Upper lobe of left lung (tissue), 6 donors: ENCODE measurements at places on chromosomes 1 and 21.

- DNase-seq, result no peak
These were observed 27.7 kb downstream of the MYOG start for GRCh38 chr1:203057911-203058675.

DNA sequence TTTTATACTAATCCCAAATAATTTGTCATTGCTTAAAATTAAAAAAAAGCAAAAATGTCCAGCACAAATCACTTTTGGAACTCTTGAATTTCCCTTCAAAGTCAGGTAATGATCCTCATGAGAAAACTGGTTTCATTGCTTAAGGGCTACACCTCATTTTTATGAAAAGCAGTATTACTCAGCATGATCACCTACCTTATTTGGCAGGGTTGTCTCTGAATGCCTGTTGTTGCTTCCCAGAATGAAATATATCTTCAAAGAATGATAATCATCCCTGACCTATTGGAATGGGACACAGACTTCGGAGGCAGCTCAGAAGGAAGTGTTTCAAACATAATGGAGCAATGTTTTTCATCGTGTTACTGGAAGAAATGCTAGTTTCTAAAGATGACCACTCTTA, 29.7 kb downstream of the C1orf21 start:
- DNase-seq, result no peak

DNA sequence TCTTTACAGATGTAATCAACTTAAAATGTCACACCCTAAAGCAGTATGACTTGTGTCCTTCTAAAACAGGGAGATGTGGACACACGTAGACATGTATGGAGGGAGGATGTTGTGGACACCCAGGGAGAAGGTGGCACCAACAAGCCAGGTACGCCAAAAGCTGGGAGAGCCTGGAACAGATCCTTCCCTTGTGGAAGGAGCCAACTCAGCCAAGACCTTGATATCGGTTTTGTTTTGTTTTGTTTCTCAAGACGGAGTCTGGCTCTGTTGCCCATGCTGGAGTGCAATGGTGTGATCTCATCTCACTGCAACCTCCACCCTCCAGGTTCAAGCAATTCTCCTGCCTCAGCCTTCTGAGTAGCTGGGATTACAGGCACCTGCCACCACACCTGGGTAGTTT, 45.6 kb downstream of the CHAF1B start:
- no peak for DNase-seq

DNA sequence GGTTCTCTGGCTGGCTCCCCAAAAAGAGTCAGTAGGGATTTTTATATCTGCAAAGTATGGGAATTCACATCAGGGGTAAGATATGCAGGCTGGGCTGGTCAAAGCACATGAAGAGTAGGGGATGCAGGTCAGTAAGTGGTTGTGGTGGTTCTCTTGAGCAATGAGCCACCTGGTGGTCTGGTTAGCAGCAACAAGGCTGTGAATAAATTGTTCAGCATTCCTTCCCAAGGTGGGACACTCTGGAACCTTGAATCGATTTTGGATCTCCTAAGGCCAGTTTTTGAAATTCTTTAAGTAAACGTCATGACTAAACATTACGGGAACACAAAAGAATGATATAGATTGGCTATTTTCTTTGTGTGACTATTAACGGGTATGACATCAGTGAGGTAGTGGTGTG, 563.0 kb upstream of the NEGR1 start:
- DNase-seq, result no peak
